Activated T-helper 1 cell treated with anti-CD3 and anti-CD28 coated beads, Interleukin-12 subunit alpha, Interleukin-12 subunit beta, Interleukin-2, Interleukin-4 antibody, amounts not matched to agents 30 ng/mL and 10 ng/mL and 1 ng/mL, durations not matched to agents 14 hours and 24 hours and 36 hours (primary cell): ENCODE measurements at places on chromosomes 3 and 15. TPM values are rescaled to one million over a fixed set of nuclear protein-coding genes. Genes with fewer than 3 reads are reported as not detected.

The GOLGA8G gene
- not detected in 2 replicates for total RNA-seq

The PPP1R14D gene
- total RNA-seq = not detected in 2 replicates

The MEIS2 gene
- not detected in 2 replicates for total RNA-seq

The BTD gene
- 2.6 and 3.5 TPM in 2 replicates for total RNA-seq

The HIGD2B gene
- total RNA-seq = 0.29 TPM in 1 of 2 replicates, not detected in the other

The MYL3 gene
- not detected in 2 replicates for total RNA-seq

DNA sequence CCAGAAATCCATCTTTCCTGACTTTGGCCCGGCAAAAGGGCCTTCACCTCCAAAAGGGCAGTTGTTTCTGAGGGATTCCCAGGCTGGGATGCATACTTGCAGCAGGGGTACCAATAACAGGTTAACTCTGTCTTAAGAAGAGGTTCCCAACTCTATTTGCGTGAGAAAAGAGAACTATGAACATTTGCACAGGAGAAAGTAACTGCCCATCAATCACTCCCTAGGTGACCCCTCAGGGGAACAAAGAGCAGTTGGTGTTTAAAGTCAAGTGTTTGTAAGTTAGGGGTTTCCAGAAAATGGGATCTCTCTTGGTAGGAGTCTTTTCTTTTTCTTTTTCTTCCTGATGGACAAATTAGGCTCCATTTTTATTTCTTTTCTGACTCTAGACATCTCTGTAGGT is 97.3 kb downstream of the EPHB1 start:
- no peak for DNase-seq

DNA sequence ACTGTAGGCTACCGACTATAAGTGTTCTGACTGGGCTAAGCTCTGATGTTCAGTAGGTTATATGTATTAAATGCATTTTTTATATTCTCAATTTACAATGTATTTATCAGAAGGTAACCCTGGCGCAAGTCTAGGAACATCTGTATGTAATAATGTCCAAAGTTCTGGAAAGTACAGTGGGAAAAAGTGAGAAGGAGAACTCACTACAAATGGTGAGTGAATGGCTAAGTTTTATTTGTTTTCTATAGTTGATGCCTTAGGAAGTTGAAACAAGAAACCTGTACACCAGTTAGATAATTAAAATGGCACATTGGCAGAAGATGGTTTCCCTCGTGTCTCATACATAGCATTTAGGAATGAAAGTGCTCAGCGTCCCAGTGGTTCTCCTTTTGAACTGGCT is 333.4 kb upstream of the THRB start:
- DNase-seq = no peak

DNA sequence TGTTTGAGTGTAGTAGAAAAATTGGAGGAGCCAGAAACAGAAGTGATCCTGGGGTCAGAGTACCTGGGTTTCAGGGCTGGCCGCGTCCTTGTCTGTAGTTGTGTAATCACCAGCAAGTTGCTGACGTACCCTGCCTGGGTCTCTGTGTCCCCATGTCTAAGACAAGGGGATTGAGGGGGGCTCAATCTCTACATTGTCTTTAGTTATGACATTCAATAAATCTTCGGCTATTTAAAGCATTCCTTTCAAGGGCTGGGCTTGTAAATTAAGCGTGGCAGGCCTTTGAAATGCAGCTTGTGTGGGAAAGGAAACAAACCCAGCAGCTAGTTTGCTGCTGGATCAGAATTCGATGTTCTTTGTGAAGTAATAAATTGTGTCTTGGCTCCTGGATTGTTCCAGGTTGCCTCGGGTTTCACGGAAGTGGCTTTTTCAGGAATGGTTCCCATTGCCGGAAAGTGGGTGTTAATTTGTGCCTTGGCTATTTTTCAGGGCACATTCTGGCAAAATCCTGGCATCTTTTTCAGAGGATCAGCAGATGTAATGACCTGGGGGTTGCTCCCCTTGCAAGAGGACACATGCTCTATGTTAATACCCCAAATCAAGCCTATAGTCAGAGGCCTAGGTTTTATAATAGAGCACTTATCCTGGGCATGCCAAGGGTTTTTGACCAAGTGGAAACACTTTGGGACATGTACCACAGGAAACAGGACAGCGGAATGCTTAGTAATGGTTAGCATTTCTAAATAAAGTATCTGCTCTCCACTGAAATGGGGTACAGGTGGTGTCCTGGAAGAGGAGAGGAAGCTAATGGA is 294.8 kb upstream of the NR2E3 start:
- no peak for DNase-seq

DNA sequence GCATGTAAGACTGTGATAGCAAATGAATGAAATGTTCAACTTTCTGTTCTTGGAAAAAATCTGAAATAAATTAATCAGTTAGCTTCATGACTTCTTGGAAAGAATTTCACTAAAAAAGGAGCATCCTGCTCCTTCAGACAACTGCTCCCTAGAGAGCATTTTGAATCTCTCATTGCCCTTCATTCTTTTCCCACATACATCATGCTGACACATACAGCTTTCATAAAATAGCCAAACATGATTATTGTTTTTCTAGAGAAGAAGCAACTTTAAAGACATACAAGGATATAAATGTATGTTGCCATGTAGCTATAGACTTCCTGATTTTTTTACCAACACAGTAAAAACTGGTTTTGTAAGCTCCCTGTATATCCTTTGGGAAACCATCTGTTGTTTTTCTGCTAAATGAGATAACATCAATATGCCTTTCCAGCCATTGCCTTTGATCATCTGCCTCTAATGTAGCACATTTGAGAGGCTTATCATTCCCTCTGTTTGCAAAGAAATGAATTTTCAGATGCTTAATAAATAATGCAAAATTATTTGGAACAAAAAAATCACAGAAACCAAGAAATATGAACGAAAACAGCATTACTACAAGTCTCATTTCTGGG is 248.2 kb upstream of the GPR149 start:
- DNase-seq = no peak

GRCh38 chr15:96043591-96044171 is 286.8 kb upstream of the NR2F2 start:
- no peak for DNase-seq

- DNase-seq = no peak
These were observed 5.9 kb downstream of the MESP1 start for GRCh38 chr15:89745131-89745530.

- DNase-seq = no peak
These were observed 60.0 kb downstream of the RPL22L1 start for GRCh38 chr3:170809975-170810357.

DNA sequence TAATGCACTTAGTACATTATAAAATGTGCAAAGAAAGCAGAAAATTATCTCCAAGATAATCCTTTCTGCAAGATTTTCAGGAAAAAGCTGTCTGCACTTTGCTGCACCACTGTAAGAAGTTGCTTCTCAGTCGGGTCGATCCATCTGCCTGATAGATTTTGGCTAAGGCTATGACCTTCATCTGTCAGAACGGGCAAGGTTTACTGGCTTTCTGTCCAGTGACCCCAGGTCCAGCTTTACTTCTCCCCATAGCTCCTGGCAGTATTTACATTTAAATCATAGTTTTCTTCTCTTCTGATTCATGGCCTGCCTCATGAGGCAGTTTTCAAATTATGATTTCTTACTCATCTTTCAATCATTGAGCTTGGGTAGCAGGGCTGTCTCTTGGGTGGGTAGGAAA is 422.7 kb downstream of the EPHB1 start:
- DNase-seq = no peak

DNA sequence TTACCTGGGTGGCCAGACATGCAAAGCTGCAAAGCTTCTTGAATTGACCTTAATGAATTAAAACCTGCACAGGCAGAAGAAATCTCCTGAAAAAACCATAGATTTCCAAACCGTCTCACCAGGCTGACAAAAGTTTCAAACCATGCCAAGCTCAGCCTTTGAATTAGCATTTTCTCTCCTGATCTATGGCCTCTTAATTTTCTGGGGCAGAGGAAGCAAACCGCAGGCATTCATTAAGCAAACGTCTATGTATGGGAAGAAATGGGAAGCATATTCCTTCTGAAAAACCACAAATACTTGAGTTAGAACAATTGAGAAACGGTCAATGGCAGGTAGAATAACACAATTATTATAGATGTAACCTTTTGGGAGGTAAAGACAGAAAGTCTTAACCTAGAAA is 500.2 kb upstream of the NR2F2 start:
- DNase-seq = no peak

- DNase-seq = no peak
These were observed 14.7 kb upstream of the PIK3CB start for GRCh38 chr3:138849222-138849940.

DNA sequence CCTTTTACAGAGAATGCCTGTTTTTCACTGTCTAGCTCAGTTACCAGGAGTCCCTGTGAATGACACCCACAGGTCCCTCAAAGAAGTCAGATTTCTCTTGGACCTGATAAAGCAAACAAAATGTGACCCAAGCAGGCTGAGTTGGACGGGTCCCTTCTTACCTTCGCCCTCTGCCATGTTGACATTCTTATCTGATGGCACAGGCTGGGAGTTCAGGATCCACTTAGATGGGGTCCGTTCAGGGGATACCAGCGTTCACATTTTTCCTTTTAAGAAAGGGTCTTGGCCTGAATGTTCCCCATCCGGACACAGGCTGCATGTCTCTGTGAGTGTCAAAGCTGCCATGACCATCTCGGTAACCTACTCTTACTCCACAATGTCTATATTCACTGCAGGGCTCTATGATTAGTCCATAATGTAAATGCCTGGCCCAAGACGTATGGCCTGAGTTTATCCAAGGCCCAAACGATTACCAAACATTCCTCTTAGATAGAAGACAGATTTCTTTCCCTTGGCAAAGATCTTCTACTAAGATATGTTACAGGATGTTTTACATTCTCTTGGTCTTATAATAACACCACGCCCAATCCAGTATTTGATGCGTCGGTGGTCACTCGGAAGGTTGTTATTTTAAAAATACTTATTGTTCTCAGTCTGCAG is 179.1 kb downstream of the THSD4 start:
- no peak for DNase-seq

GRCh38 chr3:117184574-117184973 is 475.0 kb downstream of the TUSC7 start:
- no peak for DNase-seq

DNA sequence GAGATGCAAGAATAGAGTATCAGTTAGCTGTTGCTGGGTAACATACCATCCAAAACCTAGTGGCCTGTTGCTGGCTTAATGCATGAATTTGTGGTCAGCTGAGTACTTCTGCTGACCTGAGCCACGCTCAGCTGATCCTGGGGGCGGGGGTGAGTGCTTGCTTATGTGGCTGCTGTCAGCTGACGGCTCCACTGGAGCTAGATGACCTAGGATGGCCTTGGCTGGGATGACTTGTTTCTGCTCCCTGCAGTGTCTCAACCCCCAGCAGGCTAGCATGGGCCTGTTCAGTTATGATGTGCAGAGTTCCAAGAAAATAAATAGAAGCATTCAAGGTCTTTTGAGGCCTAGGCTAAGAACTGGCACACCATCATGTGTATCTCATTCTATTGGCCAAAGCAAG is 63.9 kb downstream of the FBLN2 start:
- DNase-seq = no peak

DNA sequence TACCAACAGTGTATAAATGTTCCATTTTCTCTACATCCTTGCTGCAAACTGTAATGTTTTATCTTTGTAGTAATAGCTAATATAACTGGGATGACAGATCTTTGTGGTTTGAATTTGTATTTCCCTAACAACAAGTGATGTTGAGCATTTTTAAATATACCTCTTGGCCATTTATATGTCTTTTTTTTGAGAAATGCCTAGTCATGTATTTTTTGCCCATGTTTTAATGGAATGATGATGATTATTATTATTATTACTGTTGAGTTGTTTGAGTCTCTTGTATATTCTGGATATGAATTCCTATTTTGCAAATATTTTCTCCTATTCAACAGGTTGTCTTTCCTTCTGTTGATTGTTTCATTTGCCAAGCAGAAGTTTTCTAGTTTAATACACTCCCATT is 654.9 kb downstream of the ZPLD1 start:
- DNase-seq = no peak

DNA sequence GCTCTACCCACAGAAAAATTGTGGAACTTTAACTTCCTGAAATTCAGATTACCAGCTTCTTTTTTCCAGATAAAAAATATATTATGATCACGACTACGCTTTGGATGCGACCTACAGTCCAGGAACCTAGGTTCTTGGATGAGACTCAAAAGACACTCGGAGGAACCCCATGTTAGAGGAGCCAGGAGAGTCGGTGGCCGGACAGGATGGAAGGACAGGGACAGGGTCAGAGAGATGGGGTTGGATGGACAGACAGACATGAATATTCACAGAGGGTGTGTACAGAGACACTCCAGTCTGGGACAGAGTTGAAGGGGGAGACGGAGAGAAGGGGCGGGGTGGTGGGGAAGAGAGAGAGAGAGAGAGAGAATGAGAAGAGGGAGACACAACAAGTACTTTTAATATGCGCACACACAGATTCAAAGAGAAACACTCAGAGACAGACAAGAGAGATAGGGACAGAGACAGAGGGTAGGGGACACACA is 9.5 kb downstream of the FAM3D start:
- no peak for DNase-seq

- no peak for DNase-seq
These were observed 280.0 kb downstream of the MEX3B start for GRCh38 chr15:81765816-81766215.

DNA sequence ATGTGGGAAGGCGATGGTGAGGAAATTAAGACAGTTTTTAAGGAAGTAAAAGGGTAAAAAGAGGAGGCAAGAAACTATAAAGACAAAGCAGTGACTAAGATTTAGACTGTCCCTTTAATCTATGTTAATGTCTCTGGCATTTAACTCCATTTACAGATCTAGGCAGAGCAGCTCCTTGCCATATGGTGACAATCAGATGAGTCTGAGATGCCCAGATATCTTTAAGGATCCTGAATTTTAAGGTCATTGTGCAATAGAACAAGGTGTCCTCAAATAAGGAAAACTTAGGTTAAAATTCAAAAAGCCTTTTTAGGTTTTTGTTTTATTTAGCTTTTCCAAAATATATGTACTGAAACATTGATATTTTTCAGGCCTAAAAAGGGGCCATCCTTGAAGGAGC is 24.1 kb downstream of the RASGRP1 start:
- DNase-seq = no peak

DNA sequence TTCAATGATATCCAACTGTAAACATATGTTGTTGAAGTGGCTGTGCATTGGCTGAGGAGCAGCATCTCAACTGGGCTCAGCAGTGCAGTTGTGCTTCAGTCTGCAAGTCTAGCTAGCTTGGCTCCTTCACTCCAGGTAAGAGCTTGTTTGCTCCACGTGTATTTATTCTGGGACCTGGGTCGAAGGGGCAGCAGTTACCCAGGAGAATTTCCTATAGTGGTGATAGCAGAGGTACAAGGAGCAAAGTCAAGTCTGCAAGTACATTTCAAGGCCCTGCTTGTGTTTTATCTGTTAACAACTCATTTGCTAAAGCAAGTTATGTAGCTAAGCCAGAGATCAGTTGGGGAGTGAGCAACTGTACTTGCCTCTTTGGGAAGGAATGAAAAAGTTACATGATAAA is 286.2 kb upstream of the UMPS start:
- DNase-seq = no peak

GRCh38 chr3:194787072-194787471 is 101.4 kb downstream of the FAM43A start:
- no peak for DNase-seq

- DNase-seq = no peak
These were observed 77.2 kb upstream of the AGBL1 start for GRCh38 chr15:86002444-86002843.
